Activated CD4-positive, CD25-positive, alpha-beta regulatory T cell treated with anti-CD3 and anti-CD28 coated beads, Interleukin-2, amount 50 U/mL, for 72 hours (primary cell): ENCODE measurements at places on chromosomes 1 and 21.

GRCh38 chr1:11944358-11944931 lies 9.9 kb downstream of the PLOD1 start:
- DNase-seq = no peak

GRCh38 chr1:196464480-196464941 lies 143.7 kb downstream of the KCNT2 start:
- DNase-seq = no peak

GRCh38 chr1:30197639-30198450 lies 525.5 kb downstream of the MATN1 start:
- DNase-seq = no peak

GRCh38 chr1:224420106-224420505 lies 14.5 kb downstream of the WDR26 start:
- DNase-seq = no peak

- DNase-seq = no peak
Measured at GRCh38 chr1:116847688-116848531, 61.8 kb upstream of the PTGFRN start.

DNA sequence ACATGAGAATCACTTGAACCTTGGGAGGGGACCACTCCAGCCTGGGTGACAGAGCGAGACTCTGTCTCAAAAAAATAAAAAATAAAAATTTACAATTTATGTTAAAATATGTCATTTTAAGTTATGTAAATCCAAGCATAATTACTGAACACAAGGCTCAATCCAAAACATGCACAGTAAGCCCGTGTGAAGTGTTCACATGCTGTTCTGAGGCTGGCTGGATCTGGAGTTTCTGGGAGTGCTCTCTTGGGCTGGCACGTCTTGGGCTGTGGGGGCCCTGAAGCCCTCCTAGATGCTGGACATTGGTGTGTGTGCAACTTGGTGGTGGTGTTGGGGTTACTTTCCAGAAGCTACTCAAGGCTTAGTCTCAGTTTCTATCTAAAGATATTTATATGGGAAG lies 25.2 kb downstream of the ADARB1 start:
- DNase-seq = no peak

DNA sequence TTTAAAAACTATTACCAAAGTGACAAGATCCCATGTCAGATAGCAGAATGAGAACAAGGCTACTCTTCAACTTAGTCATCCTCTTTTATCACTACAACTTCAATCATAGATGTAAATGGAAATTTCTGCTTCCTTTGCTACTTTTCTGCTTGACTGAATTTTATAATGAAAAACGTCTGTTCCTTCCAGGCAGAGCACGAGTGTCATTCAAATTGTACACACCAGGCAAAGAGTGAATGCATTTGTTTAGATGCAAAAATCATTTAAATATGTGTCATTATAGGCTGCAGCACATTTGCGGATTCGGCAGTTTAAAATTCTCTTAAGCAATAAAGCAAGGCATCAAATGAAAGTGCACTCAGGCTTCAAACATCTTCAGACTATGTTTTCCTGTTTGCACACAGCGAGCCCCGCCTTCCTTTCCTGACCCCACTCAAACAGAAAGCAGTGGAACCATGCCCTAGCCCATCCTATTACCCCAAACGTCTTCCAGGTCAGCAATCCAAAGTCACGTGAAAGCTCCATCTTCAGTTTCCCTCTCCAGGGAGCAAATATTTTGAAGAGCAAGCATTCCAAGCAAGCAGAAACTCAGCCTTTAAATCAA lies 99.6 kb downstream of the APP start:
- no peak for DNase-seq

DNA sequence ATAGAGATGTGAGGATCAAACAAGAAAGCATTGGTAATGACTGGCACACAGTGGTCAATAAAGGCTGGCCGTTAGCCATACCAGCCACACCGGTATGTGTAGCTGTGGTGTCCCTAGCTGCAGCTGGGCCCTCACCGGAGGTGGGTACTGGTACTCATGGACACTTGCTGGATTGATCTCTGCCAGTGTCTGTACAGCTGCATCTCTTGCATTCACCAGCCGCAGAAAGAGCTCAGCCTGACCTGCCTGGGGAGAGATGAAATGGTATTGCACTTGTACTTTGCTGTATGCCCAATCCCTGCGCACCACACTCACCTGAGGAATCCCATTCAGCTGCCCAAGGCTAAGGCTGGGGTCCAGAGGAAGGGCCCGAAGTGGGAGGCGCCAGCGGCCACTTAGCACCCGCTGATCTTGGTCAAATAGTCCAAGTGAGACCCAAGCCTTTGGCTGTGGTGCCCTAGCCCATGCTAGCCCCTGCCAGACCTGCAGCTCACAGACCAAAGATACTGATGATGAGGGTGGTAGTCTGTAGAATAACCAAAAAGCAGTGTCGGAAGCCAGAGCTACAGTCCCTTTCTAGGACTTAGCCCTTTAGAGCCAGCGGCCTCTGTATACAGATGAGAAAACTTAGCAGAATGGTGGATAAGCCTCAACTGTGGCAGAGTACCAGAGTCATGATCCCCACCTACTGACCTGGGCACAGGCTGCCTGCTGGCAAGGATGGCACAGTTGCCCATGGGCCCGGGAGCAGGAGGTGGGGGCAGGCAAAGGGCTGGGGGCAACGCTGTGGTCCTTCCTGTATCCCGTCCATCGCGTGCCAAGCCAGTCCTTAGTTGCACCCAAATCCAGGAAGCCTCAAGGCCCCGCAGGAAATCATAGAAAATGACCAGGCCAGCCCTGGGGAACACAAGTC lies 3.0 kb downstream of the CCDC17 start:
- DNase-seq = no peak

- no peak for DNase-seq
Measured at GRCh38 chr1:114350731-114351445, 160.1 kb downstream of the TRIM33 start.

DNA sequence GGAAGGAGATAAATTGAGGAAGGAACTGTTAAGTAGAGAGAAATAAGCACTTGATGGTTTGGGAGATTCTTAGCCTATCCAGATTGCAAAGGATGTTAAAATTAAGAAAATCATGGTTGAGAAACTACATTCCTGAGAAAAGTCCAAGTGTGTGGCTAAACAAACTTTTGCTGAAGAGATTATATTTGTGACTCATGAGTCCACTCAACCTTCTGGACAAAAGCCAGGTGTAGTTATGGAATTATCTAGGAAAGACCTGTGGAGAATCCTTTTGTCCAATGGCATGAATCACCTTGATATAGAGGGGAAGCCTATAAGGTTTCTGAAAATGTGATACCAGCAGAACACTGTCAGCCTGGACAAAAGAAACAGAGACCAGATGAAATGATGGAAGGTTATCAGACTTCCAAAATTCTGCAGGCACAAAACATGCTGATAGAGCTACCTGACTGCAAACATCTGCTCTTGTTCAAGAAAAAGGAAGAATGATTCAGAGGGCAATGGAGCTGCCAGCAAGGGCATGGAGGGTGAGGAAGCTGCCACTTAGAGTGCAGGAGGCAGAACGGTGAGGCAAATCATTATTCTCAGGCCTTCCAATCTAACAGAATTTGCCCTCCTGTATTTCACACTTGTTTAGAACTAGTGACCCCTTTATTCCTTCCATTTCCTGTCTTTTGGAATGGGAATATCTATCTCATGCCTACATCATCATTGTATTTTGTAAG lies 300.6 kb upstream of the PRMT6 start:
- no peak for DNase-seq

- no peak for DNase-seq
Measured at GRCh38 chr1:178434899-178435435, 61.8 kb downstream of the CLEC20A start.

DNA sequence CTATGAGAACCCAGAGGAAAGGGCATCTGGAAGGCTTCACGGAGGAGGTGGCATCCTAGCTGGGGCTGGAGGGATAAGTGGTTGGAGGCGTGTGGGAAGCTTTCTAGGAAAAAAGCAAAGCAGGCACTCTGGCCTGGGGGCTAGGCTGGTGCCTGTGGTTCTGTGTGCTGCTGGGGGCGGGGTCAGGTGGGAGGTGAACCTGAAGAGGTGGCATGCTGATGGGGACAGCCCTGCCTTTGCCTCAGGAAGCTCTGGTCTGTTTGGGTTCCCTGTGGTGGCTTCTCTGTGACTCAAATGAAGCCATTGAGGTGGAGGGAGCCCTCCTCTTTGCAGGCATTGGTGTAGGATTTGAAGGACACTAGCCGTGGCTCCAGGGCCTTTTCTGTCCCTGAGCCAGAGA lies 221.6 kb upstream of the POU3F1 start:
- DNase-seq = no peak

GRCh38 chr1:160083968-160084770 lies 2.8 kb downstream of the KCNJ9 start:
- peak; percentile 79 for DNase-seq

GRCh38 chr1:48966583-48966982 lies 189.9 kb upstream of the BEND5 start:
- DNase-seq = no peak

- no peak for DNase-seq
Measured at GRCh38 chr1:46406881-46407608, 12.9 kb downstream of the FAAH start.

DNA sequence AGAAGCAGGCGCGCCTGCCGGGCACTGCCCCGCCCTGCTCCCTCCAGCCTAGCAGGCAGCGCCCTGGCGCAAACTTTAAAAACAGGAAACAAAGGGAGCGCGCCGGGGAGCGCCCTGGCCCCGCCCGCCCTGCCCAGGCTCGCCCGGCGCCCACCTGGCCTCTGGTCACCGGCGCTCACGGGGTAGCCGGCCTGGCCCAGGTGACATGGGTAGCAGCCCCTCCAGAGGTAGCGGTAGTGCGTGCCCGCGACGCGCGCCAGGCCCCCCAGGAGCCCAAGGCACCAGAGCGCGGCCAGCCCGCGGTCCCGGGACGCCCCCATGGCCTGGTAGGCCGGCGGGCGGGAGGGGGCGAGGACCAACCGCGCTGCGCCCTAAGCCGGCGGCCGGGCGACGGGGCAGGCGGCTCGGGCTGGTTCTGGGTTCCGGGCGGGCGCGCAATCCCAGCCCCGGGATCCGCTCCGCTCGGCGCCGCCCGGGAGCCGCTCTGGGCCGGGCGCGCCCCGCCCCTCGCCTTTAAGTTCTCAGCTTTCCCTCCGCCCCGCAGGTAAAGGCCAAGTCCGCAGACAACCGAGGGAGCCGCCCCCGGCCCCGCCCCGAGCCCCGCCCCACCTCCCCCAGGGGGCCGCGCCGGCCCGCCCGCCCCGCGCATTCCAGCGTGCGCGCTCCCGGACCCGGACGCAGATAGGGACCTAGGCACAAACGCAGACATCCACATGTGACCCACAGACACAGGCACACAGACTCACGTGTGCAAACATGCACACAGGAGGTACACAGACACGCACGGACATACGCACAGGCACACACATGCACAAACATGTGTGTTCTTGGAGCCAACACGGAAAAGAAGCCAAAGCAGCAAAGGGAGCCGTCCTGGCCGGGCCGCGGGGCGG lies 76.7 kb downstream of the ARHGEF16 start:
- peak; percentile 72 for DNase-seq

DNA sequence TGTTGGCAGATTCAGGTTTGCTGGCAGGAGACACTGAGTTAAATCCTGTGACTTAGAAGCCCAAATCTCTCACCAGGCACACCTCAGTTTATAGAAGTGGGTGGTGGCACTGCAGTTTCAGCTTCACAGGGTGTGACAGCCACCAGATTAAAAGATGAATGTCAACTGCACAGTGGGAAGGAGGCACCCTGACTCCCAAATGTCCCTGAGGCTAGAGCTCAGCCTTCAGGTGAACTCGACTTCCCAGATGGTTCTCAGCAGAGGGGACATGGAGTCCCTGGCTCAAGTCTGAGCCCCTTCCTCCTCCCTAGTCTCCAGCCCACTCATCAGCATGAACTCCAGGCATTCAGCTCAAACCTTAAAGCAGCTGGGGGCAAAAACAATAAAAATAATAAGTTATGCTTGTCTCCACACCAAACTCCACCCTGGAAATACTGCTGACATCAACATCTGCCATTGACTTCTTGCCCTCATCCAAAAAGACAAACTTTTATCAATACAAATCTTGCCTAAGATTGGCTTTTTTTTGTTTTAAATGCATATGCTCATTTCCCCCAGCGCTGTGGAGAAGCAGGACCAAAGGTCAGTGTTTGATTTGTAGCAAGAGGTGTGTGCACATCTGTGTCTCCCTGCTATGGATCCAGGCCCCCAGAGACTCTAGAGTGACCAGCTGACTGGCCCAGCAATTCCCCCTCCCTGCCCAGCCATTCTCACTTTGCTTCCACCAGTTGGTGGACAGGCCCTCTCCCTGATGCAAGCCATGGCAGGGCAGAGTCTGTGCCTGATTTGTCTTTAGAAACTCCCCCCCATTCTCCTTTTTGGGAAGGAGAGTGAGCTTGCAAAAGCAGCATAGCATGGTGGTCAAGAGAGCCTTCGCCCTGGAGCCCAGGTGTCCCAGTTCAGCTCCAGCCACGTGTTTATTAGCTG lies 18.5 kb upstream of the S100A7 start:
- no peak for DNase-seq

DNA sequence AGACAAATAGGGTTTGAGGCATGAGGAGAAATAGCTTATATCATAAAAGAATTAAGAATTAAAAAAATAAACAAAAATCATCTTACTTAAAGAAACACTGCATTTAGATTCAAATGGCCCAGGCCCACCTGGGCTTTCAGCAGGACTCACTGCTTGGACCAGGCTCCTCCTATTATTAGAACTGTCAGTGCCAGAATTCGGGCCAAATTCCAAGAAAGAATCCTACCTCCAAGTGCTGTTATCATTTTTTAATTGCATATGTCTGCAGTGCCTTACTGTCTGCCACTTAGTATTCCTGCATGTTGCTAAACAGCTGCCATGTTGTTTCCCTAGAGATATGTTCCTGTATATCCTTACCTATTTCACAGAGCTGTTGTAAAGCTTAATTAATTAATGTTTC lies 112.0 kb downstream of the BARHL2 start:
- no peak for DNase-seq

- DNase-seq = peak; percentile 53
Measured at GRCh38 chr1:65812065-65812464, 19.4 kb downstream of the PDE4B start.

DNA sequence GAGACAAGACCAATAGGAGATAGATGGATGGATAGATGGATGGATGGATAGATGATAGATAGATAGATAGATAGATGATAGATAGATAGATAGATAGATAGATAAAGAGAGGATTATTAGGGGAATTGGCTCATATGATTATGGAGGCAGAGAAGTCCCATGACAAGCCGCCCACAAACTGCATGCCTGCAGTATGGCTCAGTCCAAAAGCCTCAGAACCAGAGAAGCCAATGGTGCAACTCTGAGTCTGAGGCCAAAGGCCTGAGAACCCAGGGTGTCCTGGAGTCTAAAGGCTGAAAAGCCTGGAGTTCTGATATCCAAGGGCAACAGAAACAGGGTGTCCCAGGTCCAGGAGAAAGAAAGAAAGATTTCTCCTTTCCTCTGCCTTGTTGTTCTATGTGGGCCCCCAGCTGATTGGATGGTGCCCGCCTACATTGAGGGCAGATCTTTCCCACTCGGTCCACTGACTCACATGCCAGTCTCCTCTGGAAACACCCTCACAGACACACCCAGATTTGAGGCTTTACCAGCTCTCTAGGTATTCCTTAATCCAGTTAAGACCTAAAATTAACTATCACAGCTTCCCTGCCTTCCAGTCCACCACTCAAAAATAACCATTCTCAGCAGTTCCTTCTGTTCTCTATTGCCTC lies 39.6 kb upstream of the IRF2BP2 start:
- no peak for DNase-seq
